Suppressor macrophage treated with lipopolysaccharide for 4 hours (primary cell): ENCODE measurements at places on chromosomes 12 and 14.

GRCh38 chr12:17110316-17110715 is 504.4 kb upstream of the LMO3 start:
- no peak for DNase-seq

DNA sequence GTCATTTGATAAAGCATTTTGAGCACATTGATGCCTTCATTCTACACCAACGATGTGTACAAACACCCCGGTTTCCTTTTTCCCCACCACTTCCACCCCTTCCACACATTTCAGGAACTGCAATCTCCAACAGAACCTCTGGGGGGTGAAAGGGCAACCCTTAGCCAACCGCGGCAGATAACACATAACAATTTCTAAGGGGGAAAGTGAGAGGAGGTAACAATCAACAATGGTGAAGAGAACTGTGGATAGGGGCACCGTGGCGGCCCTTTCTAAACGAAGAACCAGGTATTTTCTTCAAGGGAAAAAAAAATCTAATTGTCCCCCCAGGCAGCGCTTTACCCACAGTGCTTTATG is 1.1 kb downstream of the KITLG start:
- peak; percentile 57 for DNase-seq

GRCh38 chr14:94531187-94531586 is 21.9 kb upstream of the SERPINA12 start:
- no peak for DNase-seq

- DNase-seq: peak; percentile 80
Measured at GRCh38 chr14:96249029-96249428, 7.0 kb upstream of the BDKRB1 start.

GRCh38 chr12:67826148-67826547 is 163.1 kb upstream of the IFNG-AS1 start:
- no peak for DNase-seq

GRCh38 chr12:102326982-102327381 is 129.3 kb upstream of the PMCH start:
- no peak for DNase-seq

- peak; percentile 30 for DNase-seq
Measured at GRCh38 chr12:96063046-96063445, 27.7 kb upstream of the LTA4H start.

- peak; percentile 87 for DNase-seq
Measured at GRCh38 chr14:65080960-65081747, 21.2 kb downstream of the MAX start.

DNA sequence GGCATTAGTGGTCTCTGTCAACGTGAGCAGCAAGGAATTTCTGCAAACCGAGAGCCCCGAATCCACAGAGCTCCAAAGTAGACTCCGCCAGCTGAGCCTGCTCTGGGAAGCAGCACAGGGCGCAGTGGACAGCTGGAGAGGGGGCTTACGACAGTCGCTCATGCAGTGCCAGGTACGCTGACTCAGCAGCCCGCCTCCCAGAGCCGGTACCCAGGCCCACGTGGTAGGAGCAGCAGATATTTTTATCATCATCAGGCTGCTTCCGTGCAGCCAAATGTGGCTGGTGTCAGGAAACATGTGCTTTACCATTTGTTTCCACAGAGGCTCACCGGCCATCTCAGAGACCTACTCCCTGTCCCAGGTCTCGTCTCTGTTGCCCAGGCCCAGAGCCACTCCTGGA is 73.7 kb downstream of the ESR2 start:
- DNase-seq: no peak
